Activated CD4-positive, alpha-beta T cell treated with anti-CD3 and anti-CD28 coated beads for 24 hours (primary cell): ENCODE measurements at places on chromosomes 4 and X.
A peak's percentile ranks its signal among the peaks of the same experiment; 100 is the strongest.

DNA sequence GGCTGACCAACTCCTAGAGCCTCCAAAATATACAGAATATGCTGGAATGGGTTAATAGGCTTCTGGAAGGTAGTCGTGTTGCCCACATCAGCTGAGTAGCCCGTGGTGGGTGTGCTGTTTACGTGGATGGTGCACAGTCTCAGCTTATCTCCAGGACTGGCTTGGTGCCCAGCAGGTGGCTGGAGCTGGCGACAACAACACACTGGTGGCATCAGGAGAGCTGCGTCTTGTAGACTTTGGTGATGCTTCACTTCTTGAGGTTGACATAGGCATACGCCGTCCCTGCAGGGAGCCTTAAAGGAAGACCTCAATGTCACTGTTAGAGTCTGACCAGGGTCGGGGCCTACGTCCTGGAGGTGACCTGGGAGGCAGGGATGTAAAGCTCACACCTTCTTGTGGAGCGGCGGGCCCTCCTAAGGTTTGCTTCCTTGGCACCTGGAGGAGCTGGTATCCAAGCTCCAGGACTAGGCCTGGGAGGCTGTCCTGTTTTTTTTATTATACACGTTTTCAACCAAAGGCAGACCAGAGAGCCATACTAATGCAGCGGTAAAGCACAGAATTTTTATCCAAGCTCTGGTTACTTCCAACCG lies 26.5 kb upstream of the RBMX start:
- no peak for DNase-seq

DNA sequence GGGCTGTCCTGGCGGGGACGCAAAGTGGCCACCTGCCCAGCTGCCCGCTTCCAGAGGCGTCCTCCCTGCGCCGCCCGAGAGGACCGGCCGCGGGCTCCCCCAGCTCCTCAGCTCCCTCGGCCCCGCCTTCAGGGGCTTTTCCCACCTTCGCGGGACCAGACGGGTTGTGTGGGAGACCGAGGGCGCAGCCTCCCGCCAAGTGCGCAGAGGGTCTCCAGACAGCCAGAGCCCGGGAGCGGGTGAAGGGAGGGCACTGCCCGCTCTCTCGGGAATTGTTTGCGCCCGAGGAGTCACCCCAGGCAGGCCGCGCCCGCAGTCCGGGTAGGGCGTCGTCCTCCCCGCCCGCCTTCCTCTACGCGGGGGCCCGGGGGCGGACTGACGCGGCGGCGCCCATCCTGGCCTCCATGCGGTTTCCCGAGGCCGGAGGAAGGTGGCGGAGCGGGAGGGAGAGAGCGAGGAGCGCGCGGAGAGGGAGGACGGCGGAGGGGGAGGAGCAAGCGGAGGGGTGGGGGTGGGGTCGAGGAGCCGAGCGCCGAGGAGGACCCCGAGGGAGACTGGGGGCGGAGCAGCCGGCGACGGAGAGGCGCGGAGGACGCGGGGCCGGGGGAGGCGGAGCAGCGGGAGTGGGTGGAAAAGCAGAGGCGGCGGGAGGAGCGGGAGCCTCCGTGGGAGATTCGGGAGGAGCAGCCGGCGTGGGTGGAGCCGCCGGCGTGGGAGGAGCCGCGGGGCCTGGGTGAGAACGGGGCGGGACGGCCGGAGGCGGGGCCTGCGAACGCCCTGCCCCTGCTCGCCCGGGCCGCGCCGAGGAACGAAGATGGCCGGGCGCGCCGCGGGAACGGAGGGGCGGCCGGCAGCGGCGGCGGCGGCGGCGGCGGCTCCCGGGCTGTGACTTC lies 47.5 kb downstream of the CLDN34 start:
- DNase-seq = peak; percentile 55

DNA sequence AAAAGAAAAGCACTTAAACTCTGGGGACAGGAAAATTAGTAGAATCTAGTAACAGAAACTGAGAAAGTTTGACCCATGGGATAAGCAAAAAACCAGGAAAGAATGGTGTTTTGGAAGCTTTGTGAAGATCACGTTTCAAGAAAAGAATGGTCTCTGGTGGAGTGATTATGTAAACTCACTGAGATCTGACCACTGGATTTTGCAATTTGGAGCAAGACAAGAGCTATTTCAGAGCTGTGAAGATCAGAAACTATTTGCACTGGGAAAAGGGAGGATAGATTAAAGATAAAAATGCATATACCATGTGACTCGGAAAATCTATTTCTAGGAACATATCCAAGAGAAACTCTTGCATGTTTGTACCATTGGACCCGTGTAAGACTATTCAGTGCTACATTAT lies 4.3 kb downstream of the TMPRSS11D start:
- no peak for DNase-seq

DNA sequence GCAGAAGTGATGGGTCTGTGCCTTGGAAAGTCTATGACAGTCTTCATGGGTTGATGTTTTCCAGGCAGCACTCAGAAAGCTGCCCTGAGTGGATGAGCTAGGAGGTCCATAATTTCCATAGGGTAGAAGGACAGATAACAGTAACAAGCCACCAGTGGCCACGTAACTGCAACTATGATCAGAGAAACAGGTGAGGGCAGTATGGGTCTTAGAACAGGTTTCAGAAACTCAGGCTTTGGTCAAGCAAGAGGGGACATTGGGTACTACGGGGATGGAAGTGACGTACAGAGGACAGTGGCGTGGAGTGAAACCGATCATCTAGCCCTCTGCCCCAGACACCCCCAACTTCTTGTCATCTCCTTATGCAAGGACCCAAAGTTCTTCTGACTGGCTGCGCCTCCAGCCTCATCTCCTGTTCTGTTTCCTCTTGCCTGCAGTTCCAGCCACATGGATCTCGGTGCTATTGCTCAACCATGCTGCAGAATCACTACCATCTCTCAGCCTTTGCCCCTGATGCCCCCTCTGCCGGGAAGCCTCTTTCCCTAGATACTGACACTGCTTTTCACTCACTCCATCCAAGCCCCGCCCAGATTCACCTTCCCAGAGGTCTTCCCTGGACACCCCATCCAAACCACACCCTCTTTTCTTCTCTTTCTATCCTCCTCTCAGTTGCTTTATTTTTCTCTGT lies 123.4 kb downstream of the MFAP3L start:
- no peak for DNase-seq

- DNase-seq = no peak
Measured at GRCh38 chr4:138898282-138898681, 117.3 kb upstream of the NOCT start.

- no peak for DNase-seq
Measured at GRCh38 chrX:310621-311155, 7.9 kb downstream of the GTPBP6 start.

GRCh38 chrX:3029129-3029528 lies 12.1 kb upstream of the ARSF start:
- no peak for DNase-seq

DNA sequence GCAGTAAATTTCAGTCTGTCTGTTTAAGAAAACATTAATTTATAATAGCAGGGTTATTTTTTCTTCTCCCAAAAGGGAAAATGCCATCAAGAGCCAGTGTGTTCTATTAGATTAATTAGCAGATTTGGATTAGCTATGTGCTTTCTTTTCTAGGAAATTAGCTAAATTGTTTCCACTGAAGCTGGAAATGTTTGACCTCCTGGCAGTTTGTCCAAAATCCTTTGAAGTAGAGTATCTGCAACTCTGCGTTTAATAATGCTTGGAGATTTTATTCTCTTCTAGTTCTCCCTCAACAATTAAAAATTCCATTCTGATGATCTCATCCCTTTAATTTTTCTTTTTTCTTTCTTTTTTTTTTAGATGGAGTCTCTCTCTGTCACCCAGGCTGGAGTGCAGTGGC lies 27.1 kb upstream of the HOPX start:
- no peak for DNase-seq

DNA sequence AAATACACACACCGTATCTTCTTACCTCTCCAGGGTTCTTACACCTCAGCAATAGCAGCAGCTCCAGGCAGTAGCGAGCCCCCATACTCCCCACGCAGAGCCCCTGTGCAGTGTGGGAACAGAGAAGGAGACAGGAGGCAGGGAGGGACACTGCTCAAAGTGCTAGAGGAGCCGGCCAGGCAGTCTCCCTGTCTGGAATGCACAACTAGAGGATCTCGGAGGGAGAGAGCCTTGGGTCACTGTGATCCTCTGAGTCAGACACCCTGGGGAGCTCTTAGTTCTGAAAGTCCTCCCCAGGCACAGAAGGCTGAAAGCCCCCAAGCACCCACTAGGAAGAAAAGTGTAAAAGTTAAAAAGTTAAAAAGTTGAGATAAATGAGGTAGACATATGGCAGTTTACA lies 16.0 kb downstream of the AMELX start:
- DNase-seq = no peak

DNA sequence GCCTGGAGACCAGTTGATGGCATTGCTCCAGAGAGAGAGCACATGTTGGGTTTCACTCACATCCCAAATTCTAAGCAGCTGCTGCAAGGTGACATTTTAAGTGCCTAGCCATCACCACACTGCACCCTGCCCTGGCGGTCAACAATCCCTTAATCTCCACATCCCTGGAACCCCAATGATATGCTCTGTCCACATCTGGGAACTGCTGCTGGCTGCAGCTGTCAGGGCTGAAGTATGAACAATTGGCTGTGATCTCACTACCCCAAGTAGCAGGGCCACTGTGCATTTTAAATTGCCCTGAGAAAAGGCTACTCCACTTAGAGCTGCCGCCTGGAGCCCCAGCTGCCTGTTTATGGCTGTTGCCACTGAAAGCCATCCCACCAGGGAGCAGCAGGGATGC lies 190.6 kb downstream of the ACTRT1 start:
- DNase-seq = no peak

- no peak for DNase-seq
Measured at GRCh38 chr4:150578745-150579501, 3.0 kb upstream of the MAB21L2 start.

DNA sequence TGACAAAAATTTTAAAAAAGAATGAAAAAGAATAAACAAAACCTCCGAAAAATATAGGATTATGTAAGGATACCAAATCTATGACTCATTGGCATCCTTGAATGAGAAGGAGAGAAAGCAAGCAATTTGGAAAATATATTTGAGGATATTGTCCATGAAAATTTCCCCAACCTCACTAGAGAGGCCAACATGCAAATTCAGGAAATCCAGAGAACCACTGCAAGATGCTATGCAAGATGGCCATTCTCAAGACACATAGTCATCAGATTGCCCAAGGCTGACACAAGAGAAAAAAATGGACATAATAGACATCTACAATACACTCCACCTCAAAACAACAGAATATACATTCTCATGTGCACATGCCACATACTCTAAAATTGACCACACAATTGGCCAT lies 135.9 kb upstream of the SPANXB1 start:
- no peak for DNase-seq

DNA sequence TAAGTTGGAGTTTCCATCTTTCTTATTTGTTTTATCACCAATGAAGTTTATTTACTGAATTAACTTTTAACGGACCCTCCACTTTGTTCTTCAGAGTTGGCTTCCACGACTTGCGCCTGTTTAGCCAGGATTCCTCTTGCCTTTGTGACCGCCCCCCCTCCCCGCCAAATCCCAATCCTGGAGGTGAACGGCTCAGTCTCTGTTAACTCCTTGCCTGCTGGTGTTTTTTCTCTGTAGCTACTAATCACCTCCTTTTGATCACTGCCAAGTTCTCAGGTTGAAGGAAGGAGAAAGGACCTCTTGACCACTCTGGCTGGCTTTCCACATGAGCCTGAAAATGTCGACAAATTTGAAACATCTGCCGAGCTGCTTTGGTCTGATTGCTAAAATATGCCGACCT lies 46.8 kb upstream of the BCOR start:
- no peak for DNase-seq

DNA sequence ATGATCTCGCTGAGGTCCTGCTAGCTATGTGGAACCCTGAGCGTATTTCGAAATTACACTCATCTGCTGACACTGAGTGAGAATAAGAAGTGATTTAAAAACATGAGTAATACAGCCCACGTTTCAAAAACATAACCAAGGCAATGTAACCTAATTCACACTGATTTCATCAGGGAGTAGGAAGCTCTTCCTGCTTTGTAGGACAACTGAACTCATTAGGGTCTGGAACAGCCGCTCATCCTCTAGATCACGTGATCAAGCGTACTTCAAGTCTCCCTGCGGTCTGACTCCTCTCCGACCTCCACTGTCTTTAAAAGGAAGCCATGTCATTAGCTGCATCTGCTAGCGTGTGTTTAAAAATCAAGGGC lies 138.0 kb downstream of the NSUN7 start:
- DNase-seq = no peak
